GM12891 (cell line): ENCODE measurements at places on chromosomes 2 and 18.

DNA sequence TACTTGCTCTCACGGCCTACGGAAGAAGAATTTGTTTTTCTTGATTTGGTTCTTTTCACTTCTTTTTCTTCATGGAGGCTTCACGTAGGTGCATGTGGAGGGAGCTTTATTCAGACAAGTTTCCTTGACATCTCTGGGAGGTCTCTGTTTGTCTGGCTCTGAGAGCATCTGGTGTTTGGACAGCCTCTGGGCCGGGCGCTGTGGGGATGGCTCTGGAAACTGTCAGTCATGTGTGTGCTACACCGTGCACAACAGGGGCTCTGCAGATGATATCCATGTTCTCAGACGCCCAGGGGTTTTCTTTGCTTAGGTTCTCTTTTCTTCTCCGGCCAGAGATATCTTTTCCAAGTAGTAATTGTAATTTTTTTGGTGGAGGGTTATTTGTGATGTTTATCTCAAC is 130.7 kb downstream of the SH3RF3 start:
- no peak for DNase-seq

DNA sequence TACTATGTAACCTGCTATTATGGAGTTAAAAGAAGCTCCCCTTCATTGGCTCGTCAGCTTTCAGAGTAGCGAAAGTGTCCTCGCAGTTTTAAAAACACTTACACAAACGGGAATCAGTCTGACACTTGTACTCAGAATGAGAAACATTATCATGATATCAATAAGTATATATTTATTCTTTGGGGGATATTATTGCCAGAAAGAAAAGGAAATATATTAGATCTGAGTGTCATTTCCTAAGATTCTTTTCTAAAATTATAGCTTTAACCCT is 584.5 kb downstream of the ZEB2 start:
- DNase-seq: no peak

- DNase-seq: no peak
Measured at GRCh38 chr2:141105763-141106162, 1025.1 kb downstream of the LRP1B start.

- no peak for DNase-seq
Measured at GRCh38 chr2:109138449-109138848, 9.4 kb downstream of the SH3RF3 start.

- DNase-seq: no peak
Measured at GRCh38 chr2:26347286-26347865, 787 bp upstream of the ADGRF3 start.

DNA sequence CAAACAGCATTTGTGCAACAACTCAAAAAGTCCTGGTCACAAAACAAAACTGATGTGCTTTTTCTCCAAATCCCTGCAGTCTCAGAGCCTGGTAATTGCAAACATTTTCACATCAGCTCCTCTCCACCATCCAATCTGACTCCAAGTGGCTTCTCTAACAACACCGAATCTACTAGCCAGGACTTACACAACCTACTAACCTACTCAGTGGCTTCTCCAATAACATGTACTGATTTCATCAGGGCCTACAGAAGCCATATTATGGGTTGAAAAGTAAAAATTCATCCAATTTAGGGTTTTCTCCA is 104.3 kb downstream of the COLEC12 start:
- no peak for DNase-seq

DNA sequence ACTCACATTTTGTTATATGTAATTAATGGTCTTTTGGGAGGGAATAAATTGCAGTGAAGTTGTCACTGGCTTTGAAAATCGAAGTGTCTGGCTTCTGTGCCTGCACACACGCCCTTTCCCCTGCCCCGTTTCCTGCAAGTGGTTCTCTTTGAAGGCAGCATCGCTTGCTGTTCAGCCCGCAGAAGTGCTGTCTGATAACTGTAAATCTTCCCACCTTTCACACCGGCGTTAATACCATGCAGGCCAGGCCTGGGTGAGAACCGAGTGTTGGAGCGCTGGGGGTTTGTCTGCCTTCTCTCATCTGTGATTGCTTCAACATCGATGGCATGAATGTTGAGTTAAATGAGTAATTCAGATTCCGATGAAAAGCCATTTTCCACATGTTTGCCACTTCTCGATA is 37.9 kb upstream of the RPL31 start:
- no peak for DNase-seq

GRCh38 chr2:203711399-203711798 is 5.0 kb downstream of the CD28 start:
- DNase-seq: no peak

- no peak for DNase-seq
Measured at GRCh38 chr2:17398770-17399169, 119.5 kb downstream of the RAD51AP2 start.

GRCh38 chr2:68263632-68264031 is 11.3 kb upstream of the PPP3R1 start:
- DNase-seq: no peak

- no peak for DNase-seq
Measured at GRCh38 chr2:28689771-28690170, 61.9 kb upstream of the PPP1CB start.

- DNase-seq: no peak
Measured at GRCh38 chr2:234905547-234906265, 46.1 kb upstream of the SH3BP4 start.

- DNase-seq: no peak
Measured at GRCh38 chr2:38806015-38806732, 28.2 kb downstream of the GEMIN6 start.

DNA sequence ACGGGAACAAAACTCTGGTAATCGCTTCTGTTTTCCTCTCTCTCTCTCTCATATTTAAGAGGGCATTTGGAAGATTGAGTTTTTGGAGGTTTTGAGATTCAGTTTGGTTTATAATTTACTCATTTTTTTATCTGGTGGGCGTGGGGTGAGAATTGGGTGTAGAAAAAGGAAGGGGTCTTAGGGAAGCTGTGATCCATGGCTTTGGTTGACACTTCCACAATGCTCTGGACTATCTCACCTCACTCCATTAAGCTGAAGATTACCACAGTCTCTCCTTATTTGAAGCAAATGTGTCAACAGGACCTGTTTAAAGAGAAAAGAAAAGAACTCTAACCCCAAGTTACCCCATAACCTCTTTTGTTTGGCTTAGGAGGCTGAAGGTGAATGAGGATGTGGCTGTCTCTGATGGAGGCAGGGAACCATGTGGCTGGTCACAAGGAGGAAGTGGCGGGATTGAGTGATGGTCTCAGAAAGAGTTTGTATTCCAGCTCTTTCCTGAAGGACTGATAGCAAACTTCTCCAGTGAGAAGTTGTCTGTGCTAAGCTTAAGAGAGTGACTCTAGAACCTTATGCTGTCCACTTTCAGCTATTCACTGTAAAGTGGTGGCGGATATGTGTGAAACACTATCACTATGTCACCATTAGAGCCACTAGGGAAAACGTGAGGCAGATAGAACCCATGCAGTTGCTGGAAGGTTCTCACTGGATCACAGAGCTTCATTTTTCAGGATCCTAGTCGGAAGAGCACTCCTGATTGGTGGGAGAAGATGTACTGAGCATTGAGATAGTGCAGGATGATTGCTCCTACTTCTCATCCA is 934 bp downstream of the ZNF804A start:
- DNase-seq: no peak

- no peak for DNase-seq
Measured at GRCh38 chr2:25692143-25692542, 18.8 kb upstream of the DTNB start.

DNA sequence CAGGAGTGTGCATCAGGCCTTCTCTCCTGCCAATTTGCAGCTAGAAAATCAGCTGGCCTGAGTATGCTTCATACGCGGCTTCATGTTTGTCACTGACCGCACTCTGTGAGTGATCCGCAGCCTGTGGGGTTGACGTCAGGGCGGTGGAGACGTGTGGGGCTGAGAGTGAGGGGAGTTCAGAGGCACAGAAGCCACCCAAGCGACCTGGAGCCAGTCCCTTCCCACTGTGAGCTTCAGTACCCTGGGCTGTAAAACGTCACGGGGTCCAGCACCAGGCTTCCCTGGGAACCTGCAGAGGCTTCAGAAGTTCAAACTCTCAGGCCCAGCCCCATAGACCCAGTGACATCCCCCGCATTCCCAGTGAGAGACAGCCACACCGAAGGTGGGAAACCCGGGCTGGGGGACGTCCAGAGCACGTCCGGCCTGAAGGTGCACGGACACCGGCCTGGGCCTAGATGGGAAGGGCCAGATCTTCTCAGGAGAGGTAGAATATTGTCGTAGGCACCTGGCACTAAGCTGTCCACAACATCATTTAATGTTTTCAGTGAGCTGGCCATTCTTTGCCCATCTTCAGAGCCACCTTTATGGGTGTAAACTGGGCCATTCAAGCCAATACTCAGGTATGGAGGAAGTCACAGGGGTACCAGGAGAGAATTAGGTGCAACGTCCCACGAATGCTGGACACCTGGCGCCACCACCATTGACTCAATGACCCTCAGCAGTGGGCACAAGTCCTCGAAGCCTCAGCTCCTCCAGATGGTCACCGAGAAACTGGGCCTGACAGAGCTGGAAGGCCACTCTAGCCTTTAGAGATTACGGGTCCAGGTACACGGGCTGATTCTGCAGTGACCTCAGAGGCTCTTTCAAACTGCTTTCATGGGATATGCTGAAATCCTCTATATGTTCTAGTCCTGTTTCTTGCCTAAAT is 235.6 kb upstream of the MYT1L start:
- DNase-seq: no peak

- no peak for DNase-seq
Measured at GRCh38 chr18:59565957-59566356, 131.3 kb downstream of the CCBE1 start.

GRCh38 chr2:105294844-105295481 is 34.6 kb downstream of the TGFBRAP1 start:
- peak; percentile 31 for DNase-seq

GRCh38 chr2:86686905-86687304 is 33.2 kb upstream of the RMND5A start:
- no peak for DNase-seq

- no peak for DNase-seq
Measured at GRCh38 chr2:160747501-160748170, 254.0 kb upstream of the RBMS1 start.

GRCh38 chr2:200781616-200782015 is 30.1 kb upstream of the BZW1 start:
- DNase-seq: no peak
